Esophagus squamous epithelium (tissue), 5 donors: ENCODE measurements at places on chromosomes 4 and X.

DNA sequence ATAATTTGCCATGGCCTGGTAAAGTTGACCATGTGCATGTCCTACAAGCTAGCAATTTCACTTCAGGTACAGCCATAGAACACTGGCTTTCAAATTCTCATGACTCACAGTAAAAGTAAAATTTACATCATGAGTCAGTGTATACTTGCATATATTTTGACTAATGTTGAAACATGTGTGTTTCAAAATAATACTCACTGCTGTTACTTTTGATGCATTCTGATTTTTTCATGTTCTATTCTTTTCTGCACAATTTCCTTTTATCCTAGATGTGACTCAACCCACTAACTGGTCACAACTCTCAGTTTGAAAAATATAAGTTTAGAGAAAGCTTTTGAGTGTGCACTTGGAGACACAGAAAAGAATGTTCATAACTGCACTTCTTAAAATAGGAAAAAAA, 365.7 kb downstream of the FGF13 start:
- DNase-seq: no peak

DNA sequence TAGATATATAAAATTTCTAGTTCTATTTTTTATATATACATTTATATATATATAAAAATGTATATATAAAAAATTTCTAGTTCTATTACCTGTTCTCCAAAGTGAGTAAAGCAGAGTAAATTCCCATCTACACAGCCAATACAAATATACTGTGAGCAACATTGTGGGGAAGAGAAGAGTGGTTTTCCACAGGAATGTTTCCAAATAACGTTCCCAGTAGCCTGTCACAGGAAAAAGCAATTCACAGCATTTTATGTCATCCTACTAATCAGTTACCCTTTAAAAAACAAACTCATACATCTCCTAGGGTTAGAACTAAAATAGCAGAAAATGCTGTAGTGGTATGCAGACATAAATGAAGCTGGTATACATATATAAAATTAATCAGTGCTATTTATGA, 44.5 kb downstream of the AASDH start:
- DNase-seq: no peak

DNA sequence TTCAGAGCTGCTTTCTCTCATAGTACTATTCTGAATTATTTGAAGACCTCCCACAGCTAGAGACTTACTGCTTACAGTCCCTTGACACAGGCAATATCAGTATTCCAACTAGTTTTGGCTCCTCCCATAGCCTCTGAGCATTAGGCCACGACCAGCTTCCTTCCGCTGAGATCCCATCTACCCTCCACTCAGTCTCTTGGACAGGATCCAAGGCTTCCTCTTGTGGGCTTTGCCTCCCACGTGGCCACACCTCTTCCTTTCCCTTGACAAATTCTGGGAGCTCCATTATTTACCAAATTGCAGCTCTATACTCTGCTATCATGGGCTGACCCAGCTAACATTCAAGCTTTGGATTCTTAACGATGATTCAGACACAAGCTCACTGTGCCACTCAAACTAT, 470.4 kb upstream of the GALNT7 start:
- DNase-seq: no peak

DNA sequence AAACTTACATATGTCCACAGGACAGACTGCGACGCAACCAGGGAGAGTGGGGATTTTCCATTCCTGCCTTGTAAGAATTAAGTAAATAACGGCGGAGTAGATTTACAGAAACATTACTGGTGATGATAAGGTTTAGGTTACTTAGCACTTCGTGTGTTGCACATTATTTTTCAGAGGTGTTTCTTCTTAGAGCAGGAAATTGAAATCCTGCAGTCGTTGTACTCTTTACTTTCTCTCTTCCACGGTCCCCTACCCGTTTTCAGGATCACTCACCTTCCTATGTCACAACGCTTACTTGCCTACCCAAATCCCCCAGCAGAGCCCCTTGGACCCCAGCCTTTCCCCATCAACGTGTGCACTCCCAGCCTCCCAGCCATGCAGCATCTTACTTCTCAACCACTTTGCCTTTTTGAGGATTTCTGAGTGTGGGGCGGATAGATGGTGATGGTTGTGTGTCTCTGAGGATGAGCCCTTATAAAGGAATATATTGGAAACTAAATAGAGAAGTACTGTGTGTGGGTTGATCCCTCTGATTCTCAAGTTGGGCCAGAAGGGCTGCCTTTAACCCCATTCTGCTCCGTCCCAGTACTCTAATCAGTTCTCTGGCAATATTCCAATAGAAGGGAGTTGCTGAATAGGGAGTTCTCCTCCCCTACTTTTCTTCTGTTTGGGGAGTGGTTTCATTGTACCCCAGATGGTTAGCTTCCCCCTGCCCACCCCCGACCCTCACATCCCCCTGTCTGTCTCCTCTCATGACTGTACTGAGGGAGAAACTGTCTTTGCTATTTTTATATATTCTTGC, 1.6 kb downstream of the MID2 start:
- DNase-seq: no peak

DNA sequence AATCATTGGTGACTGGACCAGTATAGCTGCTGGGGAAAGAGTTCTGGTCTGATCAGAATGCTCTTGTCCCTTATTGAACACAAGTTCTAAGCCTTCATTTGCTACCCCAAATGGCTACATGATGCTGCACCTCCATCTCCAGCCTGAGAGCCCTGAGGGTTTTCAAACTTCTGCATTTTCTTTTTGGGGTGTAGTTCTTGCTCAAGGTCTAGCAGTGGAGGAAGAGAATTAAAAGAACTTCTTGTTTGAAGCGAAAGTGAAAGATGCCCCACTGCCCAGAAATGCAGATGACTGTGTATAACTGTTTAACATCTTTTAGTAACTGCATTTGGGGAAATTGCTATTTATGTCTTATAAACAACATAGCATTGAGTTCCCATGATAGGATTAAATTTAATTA, 38.5 kb downstream of the LAMTOR3 start:
- DNase-seq: no peak

DNA sequence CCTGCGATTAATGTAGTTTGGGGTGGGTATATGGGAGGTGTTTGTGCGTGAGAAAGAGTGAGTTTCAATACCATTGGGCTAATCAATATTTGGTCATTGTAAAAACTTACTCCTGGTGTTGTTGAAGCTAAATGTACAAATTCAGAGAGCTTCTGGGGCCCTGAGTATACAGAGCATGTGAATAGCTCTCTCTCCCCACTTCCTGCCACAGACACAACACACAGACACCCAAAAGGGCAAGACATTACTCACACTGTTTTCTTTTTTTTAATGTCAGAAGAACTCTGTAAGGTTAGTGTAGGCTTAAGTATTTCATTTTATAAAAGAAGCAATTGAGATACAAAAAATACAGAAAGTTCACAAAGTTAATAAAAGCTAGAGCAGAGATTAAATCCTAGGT, 151.3 kb upstream of the KCNIP4 start:
- no peak for DNase-seq

DNA sequence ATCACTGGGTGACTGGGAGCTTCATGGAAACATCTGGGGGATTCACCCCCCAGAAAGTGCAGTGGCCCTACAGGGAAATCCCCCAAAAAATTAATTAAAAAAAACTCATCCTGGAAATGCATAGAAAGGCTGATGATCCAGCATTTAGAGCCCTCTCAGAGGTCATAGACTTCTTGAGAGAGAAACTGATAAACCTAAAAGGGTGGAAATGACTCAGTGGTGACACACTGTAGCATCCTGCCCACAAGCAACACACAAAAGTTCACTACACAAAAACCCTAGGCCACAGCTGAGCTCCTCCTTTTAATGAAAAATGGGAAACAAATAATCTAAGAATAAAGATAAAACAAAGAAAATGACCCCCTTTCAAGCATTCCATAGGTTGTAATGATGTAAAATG, 911.5 kb downstream of the GLUD2 start:
- no peak for DNase-seq

GRCh38 chr4:3345384-3345783, 52.6 kb downstream of the RGS12 start:
- no peak for DNase-seq

- no peak for DNase-seq
Observed at GRCh38 chrX:5236096-5236495, 992.6 kb downstream of the NLGN4X start.

DNA sequence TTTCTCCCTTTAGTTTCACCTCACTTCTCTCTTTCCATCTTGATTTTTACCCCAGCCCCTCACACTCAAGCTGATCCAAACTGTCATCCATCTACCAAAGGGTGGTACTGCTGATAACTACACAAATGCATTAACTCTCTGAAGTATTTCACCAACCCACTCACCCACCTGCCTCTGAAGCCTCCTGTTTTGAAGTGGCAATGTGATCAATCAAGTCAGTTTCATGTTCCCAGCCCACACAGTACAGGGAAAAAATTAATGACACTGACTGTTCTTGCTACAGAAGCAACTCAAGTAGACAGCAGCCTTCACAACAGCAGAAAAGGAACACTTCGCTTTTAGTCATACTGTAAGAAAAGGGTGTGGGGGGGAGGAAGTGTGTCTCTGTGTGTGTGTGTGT, 183.0 kb upstream of the NOCT start:
- no peak for DNase-seq

GRCh38 chr4:16807355-16807754, 91.1 kb downstream of the LDB2 start:
- DNase-seq: no peak

DNA sequence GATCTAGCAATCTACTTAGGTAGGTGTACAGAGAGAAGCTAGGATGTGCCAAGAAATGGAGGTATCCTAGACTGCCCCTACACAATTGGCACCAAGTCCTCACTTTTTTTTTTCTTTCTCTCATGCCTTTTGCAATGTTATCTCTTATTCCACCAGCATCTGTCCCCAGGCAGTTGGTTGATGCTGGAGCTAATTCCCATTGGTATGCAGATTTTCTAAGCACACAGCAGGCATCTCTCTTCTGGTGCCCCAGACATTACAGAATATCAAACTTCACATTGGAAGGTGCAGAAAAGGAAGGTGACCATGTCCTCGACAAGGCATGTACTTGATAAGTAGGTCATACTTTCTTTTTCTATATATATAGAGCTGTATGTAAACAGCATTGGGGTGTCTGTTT, 21.6 kb downstream of the LUZP4 start:
- no peak for DNase-seq

DNA sequence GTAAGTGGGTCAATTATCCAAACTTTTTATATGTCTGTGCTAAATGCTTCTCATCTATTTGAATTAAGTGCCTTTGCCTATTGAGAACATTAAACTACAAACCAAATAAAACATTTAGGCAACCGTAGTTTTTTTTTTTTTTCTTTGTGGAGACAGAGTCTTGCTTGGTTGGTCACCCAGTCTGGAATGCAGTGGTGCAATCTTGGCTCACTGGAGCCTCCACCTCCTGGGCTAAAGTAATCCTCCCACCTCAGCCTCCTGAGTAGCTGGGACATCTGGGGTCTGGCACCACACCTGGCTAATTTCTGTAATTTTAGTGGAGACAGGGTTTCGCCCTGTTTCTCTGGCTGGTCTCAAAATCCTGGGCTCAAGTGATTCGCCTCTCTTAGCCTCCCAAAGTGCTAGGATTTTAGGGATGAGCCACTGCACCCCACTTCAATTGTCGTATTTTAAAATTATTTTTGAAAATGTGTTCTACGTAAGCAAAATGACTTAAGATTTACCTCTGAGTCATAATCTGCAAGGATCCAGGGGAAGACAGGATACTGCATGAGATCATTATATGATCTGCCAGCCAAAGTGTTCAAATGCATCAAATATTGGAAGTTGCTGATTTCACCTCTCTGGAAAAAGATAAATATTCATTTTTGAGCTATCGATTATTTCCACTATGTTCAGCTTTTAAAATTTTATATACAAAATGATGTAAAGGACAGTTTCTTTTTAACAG, 125.6 kb downstream of the CDS1 start:
- DNase-seq: no peak

GRCh38 chr4:153324046-153324445, 20.4 kb upstream of the MND1 start:
- DNase-seq: no peak

GRCh38 chr4:44070843-44071242, 377.8 kb downstream of the KCTD8 start:
- no peak for DNase-seq

- DNase-seq: no peak
Observed at GRCh38 chr4:173516621-173517524, 13.2 kb downstream of the HAND2 start.
